ENCODE measurements at places on chromosomes 7 and 10. TPM values are rescaled to one million over a fixed set of nuclear protein-coding genes. Genes with fewer than 3 reads are reported as not detected.
A peak's percentile ranks its signal among the peaks of the same experiment; 100 is the strongest.

GRCh38 chr10:49407151-49407550, 11.3 kb upstream of the DRGX start:
- DNase-seq: no peak

DNA sequence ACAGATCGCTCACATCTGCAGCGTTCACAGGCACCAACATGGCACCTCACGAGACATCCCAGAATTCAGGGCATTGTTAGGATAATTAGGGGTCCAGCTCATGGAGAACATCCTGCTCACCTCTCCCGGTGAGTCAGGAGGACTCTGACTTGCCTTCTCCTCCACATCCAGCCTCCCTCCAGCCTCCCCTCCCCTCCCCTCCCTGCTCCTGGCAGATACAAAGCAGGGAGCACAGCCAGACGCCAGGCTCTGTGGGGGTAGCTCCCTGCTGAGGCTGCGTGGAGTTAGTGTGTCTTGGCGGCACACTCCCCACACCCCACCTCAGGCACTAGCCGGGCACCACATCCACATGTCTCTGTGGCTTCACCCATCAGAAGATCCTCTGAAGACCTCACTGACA, 320.6 kb downstream of the CXCL12 start:
- DNase-seq: no peak

GRCh38 chr10:80945264-80945880, 407.7 kb downstream of the SH2D4B start:
- no peak for DNase-seq

DNA sequence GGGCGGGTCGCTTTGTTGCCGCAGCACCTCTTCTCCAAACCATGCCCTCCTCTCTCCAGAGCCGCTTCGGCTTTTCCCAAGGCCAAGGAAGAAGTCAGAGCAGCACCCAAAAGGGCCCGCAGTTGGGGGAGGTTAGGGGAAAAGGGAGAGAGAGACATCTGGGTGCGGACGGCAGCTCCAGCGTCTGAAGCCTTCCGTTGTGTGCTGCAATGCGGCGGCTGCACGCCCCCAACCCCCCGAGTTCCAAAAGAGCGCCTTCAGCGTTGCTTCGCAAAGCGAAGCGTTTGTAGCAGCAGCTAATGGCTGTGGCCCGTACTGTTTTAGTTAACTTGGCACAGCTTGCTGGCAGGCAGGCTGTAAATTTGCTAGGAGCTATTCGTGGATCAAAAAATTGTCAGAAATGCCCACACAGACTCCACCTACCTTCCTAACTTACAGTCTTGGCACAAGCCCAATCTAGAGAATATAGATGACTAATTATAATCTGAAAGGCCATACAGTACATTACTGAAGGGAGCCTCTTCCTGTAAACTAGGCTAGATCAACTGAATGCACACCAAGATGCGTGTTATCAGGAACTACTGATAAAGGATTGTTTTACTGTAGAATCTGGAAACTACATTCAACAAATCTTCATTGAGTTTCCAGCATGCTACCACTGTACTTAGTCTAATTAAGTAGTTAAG, 1.1 kb upstream of the KBTBD2 start:
- peak; percentile 68 for DNase-seq

- DNase-seq: peak; percentile 40
Observed at GRCh38 chr10:73591935-73592699, 975 bp upstream of the USP54 start.

DNA sequence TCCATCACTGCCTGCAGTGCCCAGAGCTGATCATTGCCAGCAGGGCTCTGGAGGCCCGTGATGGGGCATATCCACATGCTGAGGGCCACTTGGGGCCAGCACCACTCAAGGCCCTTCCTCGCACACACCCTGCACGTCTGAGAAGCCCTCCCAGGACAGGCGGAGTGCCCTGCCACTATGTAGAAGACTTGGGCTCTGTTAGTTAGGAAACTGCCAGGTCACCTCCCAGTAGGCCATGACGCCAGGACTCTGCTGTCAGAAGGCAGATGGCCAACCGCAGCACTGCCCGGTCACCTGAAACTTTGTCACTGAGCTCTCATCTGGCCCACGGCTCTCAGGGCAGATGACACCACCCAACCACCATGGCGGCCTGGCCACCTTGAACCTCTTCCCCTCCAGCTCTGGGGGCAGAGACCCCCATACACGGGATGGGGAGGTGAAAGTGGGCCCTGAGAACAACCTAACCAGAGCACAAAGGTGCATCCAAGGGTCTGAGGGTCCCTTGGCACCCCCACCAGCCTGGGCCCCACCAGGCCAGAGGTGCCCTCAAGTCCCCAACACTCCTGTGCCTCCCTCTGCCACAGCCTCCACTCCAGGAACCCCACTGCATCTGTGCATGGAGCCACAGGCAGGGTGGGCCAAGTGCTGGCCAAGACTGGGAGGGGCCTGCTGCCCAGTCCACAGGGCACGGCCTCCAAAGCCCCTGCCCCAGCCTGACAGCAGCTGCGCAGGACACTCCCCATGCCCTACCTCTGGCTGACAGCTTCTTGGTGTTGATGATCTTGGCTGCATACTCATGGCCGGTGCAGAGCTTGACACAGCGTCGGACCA, 41.8 kb downstream of the CAMK2B start:
- peak; percentile 2 for DNase-seq

DNA sequence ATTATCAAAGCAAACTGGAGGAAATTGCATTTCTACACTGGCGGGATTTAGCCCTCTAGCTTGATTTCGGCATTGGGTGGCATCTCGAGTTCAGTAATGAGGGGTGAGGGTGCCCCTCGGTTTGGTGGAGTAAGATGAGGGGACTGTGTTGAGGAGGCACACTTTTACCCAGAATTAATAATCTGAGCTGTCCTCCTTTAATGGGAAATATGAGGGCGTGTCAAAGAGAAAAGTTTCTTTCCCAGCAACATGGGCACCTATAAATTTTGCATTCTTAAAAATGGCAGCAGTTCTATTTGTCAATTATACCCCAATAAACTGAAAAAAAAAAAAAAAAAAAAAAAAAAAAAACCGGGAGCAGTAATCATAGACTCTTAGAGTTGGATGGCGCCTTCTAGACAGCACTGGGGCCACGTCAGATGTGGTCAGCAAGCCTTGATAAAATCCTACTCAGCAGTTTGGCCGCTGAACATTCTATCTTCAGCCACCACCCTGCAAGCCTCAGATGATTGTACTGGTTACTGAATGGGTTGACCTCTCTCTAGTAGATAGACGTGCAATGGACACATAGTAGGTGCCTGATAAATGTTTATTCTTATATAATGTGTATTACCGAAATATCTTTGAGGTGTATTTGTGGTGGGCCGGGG, 931 bp downstream of the PAPSS2 start:
- DNase-seq: no peak

DNA sequence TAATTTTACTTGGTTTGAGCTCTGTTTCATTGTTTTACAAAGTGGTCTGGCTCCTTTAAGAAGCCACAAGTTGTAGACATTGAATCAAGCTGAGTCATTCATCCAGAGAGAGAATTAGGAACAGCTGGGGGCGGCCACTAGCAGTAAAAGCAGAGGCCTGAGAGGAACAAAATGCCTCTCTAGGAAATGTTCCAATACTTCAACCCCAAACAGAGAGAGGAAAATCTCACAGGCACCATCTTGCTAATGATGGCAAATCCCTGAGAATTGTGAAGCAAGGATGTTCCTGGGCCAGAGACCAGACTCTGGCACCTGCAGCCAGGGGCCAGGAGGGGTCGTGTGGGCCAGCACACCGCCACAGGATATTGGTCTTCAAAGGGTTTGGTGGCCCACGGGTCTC, 26.5 kb upstream of the TRIL start:
- DNase-seq: no peak

- no peak for DNase-seq
Observed at GRCh38 chr7:46832136-46832535, 749.8 kb downstream of the TNS3 start.

- DNase-seq: no peak
Observed at GRCh38 chr10:59465088-59465487, 102.7 kb upstream of the FAM13C start.

DNA sequence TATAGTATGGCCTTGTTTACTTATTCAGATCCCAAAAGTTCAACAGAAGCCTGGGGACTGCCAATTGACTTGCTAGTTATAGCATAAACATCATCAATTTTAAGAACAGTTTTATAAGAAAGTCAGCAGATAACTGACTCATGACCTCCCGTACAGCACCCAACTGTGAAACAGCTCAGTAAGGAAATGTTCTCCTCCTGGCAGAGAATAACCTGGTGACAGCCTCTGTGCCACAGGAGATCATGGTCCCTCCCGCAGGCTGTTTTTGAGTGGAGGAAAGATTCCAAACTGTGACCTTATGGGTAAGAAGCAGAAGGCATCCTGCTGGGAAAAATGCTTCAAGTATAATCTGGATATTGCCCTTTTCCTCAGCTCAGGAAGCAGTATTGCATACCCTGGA, 182.5 kb downstream of the SEMA3D start:
- no peak for DNase-seq

DNA sequence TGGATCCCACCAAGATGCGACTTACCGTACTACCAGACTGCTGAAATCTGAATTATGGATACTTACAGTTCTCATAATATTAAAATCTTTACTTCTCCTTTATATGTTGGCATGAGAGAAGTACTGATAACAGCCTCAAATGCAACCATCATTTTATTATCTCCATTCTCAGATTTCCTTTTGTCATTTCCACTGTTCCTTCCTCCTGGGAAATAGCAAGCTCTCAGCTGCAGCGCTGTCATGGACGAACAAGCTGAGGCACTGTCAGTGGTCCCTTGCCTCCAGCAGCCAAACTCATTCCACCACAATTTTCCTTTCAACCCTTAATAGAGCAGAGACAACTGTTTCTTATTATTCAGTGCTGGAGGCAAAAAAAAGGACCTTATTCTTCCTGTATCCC, 478.4 kb downstream of the ARL4A start:
- no peak for DNase-seq

DNA sequence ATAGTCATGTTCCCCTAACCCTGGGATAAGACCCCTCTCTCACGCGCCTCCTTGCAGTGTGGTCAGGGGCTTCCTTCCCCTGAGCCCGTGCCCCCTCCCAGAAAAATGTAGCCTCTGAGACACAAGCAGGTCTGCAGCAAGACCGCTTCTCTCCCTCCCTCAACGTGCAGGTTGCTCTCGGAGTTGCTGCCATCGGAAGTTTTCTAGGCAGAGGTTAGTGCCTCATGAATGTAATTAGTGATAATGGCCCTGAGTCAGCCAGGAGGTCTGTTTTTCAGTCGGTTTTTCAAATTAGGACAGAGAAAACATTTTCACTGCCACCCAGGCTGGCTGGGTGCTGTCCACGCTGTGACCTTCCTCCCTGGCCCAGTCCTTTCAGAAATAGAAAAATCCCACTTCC, 43.2 kb upstream of the PRLHR start:
- no peak for DNase-seq

DNA sequence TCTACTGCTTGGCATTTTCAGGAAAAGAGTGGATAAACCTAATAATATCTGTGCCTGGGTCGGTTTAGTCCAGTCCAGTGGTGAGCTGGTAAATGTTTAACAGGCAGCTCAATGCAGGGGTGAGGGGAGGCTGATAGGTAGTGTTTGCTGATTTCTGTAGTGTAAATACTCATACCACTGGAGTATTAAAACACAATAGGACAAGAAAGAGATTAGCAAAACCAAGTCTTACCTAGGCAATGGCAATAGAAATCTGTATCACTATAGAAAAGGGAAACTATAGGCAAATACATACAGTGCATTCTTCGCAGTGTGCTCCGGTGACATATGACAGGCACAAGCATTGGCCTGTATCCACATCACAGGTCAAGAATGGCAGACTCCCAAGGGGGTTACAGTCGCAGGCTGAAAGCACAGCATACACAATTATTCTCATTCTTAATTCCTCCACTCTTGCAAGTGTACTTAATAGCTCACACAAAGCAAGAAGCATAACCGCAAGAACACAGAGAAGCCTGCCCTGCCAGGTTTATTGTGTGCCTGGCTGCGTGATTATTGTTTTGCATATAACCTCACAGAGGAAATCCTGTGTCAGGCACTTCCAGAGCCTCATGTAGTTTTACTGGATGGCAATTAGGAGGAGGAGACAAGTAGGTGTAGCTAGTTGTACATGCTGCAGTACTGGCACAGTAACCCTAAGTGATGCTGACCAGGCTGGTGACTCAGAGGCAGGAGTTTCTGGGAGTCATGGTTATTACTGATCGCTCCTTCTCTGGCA, 35.0 kb downstream of the LAMB4 start:
- no peak for DNase-seq

DNA sequence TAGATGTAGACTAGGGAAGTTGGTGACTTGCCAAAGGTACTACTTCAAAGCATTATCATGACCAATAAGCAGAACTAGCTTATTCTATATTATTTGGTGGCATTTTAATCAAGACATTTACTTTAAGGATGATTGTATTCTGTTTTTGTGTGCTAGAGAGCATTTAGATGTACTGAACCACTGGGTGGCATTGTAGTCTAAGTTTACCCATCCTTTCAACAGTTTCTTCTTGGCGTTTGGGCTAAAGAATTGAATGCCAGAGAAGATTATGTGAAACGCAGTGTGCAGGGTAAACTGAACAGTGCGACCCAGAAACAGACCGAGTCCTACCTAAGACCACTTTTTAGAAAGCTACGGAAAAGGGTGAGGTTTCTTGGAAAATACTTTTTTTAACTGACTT, 26.8 kb downstream of the PRPF18 start:
- no peak for DNase-seq

- no peak for DNase-seq
Observed at GRCh38 chr10:48792687-48793096, 108.0 kb downstream of the WDFY4 start.

- DNase-seq: no peak
Observed at GRCh38 chr7:158324397-158325360, 262.9 kb downstream of the PTPRN2 start.

NCF1 gene
- 0.35 TPM for total RNA-seq

CREM gene
- total RNA-seq: 106 TPM

CNPY1 gene
- not detected for total RNA-seq

TFEC gene
- not detected for total RNA-seq

HTR5A gene
- not detected for total RNA-seq

DRGX gene
- not detected for total RNA-seq

Data from activated CD4-positive, alpha-beta T cell treated with anti-CD3 and anti-CD28 coated beads for 36 hours (primary cell).